SJSA1 (cell line): ENCODE measurements at places on chromosomes 4 and X. TPM values are rescaled to one million over a fixed set of nuclear protein-coding genes. Genes with fewer than 3 reads are reported as not detected.

DNA sequence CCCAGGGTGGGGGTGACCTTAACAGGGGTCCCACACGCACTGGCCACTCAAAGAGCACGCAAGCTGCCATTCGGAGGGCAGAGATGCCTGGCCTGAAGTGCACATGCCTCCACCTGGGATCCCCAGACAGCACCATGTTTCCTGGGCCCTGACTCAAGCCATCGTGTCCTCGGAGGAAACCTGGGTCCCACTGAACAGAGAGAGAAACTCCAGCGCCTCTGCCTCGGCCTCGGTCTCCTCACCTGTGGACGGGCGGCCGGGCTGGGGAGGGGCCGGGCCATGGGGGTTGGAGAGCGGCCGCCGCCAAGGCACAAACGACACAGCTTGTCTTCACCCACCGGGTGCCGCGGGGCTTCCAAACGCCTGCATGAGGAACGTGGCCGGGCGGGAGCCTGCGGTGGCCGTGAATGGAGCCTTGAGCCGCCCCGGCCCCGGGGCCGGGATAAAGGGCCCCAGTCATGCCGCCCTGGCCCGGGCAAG lies 30.0 kb upstream of the FGFR3 start:
- no peak for DNase-seq

DNA sequence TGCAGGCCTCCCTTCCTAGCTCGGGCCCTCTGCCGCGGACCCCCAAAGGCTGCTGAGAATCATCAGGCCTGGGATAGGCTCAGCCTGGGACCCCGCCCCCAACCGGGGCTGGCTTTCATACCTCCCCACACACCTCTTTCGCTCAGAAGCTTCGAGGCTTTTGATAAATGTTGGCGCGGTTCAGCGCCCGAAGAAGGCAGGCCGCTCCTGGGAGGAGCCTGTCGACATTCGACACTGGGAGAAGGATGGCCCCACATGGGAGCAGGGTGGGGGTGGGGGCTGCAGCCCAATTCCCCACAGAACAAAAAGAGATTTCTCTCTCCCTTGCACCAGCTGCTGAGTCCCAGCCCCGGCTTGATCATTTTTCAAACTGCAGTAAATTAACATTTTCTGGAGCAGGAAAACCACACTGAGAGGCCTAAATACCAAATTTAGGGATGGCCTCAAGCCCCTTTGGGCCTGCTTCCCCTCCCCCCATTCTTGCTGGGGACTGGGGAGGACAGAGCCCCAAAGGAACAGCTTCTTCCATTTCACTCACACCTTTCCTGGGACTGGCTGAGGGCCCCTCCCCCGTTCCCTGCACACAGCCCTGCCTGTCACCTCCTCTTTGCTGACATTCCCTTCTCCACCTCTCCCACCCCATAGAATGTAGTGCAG lies 112.9 kb upstream of the PJA1 start:
- DNase-seq: no peak

GRCh38 chrX:134898440-134898839 lies 92.4 kb upstream of the SMIM10 start:
- DNase-seq: no peak

GRCh38 chr4:25033526-25033925 lies 2.8 kb upstream of the LGI2 start:
- no peak for DNase-seq

GRCh38 chr4:134089885-134090284 lies 111.7 kb downstream of the PABPC4L start:
- DNase-seq: no peak

GRCh38 chrX:37926700-37927099 lies 79.3 kb upstream of the DYNLT3 start:
- peak; percentile 11 for DNase-seq

- DNase-seq: no peak
Observed at GRCh38 chr4:73103799-73104503, 34.4 kb upstream of the COX18 start.

- no peak for DNase-seq
Observed at GRCh38 chr4:32022071-32022470, 1301.9 kb downstream of the PCDH7 start.

DNA sequence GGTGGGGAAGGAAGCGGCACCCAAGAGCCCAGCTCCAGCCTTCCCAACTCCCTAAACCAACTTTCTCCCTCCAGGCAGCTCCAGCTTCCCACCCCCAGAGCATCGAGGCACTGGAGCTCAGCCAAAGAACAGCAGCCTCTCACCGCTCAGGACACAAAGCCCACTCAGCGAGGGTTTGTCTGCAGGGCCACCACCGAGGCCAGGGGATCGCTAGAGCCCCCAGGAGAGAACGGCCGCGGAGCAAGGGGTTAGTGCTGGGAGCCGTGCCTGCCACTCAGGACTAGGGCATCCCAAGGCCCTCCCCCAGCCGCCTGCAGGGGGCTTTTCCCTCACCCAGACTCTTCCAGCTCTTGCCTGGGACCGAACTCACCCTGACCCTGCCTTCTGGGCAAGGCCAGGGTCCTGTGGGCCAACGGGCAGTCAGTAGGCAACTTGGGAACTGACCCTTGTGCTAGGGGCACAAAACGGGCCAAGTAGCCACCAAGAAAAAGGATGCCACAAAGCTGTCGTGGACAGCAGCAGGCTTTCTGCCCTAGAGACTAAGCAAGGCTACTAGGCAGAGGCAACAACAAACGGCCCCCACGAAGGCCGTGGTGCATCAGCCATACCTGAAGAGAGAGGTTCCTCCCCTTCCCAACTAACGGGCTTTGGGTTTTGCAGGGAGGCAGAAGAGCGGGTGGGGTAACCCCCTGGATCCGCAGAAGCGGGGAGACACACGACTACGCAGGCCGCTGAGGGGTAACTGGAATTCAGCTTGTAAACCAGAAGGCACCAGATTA lies 2.3 kb downstream of the HCFC1 start:
- no peak for DNase-seq

GRCh38 chr4:123587983-123588494 lies 191.4 kb downstream of the SPRY1 start:
- DNase-seq: peak; percentile 89

GRCh38 chr4:169105620-169106019 lies 95.6 kb upstream of the CBR4 start:
- DNase-seq: no peak

DNA sequence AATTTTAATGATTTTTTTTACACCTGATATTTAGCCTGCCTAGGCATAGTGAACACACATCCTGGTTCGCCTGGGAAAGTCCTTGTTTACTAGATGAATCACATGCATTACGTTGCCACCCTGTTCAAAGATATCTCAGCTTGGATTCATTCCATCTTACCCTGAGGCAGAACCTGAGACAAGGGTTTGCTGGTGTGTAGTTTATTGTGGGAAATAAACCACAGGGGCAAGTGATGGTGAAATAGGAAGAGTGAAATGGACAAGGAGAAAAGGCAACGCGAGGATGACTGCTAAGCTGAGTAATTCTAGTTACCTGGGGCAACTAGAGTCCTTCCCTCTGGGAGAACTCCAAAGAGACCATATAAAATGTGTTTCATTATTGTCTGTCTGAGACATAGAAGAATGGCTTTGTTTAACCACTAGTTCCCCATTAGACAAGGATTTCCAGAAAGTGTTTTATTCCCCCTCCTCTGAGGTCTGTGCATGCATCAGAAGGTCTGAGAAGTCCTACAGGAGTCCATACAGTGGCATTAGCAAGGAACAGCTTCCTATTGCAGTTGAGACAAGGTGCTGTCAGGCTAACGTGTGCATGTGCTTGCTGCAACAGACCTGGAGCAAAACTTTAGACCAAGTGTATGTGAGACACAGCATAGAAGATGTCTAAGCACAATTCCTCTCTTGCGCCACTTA lies 797.3 kb upstream of the FRG1 start:
- DNase-seq: no peak

DNA sequence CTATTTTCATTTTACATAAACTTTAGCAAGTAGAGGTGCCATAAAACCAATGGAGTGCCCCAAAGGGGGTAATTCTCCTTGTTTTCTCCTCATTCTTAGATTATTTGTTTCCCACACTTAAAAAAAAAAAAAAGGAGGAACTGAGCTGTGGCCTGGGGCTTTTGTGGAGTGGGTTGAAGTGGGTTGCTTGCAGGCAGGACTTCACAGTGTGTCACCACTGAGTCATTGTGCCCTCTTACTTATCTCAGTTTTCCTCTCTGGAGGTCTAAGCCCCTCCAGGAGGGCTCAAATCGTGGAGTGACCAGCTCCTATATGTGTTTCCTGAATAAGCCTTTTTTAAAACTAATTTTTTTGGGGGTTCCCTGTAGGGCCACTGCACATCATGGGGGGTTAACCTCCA lies 69.0 kb downstream of the SLC16A2 start:
- DNase-seq: no peak

DNA sequence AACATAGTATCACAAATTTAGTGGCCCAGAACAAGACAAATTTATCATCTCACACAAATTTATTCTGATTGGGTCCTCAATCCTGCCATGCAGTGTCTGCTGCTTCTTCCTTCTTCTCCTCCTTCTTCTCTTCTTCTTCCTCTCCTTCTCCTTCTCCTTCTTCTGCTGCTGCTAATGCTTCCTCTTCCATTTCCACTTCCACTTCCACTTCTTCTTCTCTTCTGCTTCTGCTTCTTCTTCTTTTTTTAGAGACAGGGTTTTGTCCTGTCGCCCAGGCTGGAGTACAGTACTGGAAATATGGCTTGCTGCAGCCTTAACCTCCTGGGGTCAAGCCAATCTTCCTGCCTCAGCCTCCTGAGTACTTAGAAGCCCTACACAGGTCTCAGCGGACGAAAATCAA lies 37.5 kb downstream of the FGFBP1 start:
- DNase-seq: no peak

- DNase-seq: no peak
Observed at GRCh38 chr4:3368334-3368733, 73.4 kb upstream of the HGFAC start.

- no peak for DNase-seq
Observed at GRCh38 chrX:9940421-9940820, 26.7 kb upstream of the CLDN34 start.

DNA sequence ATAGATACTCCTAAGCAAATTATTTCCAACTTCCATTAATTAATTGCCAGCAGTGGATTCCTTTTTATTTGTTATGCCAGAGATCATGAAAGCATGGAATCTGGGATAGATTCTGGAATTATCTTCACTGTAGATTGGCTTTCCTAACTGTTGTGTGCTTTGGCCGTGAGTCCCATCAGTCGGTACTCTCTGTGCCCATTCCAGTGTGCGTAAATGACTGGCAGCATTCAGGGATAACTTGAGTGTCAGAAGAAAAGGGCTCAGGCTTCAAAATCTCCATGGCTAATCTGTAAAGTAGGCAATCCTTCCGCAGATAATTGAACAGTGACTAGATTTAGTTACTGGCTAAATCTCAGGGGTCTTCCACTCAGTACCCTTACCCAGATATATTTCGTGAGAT lies 76.8 kb upstream of the TMEM164 start:
- DNase-seq: no peak

GRCh38 chr4:30968926-30969325 lies 248.8 kb downstream of the PCDH7 start:
- no peak for DNase-seq

- DNase-seq: no peak
Observed at GRCh38 chrX:40154250-40154852, 56.6 kb upstream of the BCOR start.

The AMOT gene
- 8.3 and 11.7 TPM in 2 replicates for total RNA-seq

The YIPF7 gene
- not detected in 2 replicates for total RNA-seq

The CDKL5 gene
- total RNA-seq: 3.8 and 5.1 TPM in 2 replicates

The HSFX3 gene
- total RNA-seq: not detected in 2 replicates

The BMX gene
- not detected in 2 replicates for total RNA-seq

The SYN1 gene
- 0.53 and 1.5 TPM in 2 replicates for total RNA-seq
